ENCODE measurements at places on chromosomes 1 and 21.

- DNase-seq, result no peak
These were observed 177.6 kb downstream of the HHIPL2 start for GRCh38 chr1:222370081-222370912.

DNA sequence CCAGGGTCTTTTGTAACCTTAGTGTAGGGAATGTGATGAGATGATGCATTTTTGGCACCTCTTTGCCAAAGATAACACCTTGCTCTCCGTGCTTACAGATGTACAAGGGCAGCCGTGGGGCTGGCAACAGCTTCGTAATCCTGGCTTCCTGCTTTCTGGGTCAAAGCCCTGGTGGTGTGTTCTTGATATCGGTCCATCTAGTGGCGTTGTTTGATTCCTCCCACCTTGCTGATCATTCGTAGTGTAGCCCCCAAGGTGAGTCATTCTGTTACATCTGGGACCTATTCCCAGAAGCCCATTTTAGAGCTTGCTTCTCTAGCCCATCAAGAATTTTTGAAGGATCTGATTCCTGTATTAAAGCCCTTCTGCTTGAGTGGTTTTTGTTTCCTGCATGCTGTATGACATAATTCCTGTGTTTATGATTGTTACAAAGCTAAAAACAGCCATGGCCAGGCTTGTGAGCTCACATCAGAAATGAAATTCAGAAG lies 7.0 kb upstream of the CCT8 start:
- no peak for DNase-seq

DNA sequence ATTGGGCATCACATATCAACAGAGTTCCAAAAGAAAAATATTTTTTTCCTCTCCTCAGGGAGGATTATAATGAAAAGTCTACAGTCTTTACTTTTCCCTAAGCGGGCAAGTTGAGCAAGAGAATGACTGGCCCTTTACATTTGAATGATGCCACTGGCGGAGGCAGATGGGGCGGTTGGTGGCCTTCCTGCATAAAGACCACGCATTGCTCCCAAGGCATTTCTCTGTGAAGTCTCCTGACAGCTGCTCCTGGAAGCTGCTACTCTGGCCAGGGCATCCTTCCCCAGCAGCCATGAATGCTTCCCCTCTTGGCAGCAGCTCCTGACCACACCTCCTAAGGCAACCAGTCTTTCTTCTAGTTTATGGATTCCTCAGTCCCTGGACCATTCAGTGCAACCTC lies 161.1 kb upstream of the RRP15 start:
- no peak for DNase-seq

DNA sequence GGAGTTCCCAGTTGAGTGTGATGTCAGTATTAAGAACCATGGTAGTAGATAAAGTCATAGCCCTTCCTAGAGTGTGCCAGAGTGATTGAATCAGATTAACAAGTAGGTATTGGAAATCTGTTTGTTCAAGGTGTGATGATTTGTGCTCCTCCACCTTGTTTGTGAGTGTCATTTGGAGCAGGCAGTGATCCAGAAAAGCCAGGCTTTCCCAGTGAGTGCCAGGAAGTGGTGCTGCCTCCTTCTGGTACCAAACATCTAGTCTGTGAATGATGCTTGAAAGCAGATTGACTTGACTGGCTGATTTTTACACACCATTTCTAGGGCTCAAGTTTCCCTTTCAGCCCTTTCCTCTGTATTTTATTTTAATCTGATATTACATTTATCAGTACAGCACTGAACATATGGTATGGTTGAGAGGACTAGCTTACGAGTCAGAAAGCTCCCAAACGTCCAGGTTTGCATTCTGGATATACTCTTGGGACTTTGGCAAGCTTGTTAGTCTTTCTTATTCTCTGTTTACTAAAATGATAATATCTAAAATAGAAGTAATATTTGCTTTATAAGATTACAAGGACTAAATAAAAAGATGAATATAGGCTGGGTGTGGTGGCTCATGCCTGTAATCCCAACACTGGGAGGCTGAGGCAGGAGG lies 100.7 kb downstream of the PATJ start:
- no peak for DNase-seq

GRCh38 chr1:237671262-237671661 lies 219.5 kb downstream of the ZP4 start:
- DNase-seq, result no peak

DNA sequence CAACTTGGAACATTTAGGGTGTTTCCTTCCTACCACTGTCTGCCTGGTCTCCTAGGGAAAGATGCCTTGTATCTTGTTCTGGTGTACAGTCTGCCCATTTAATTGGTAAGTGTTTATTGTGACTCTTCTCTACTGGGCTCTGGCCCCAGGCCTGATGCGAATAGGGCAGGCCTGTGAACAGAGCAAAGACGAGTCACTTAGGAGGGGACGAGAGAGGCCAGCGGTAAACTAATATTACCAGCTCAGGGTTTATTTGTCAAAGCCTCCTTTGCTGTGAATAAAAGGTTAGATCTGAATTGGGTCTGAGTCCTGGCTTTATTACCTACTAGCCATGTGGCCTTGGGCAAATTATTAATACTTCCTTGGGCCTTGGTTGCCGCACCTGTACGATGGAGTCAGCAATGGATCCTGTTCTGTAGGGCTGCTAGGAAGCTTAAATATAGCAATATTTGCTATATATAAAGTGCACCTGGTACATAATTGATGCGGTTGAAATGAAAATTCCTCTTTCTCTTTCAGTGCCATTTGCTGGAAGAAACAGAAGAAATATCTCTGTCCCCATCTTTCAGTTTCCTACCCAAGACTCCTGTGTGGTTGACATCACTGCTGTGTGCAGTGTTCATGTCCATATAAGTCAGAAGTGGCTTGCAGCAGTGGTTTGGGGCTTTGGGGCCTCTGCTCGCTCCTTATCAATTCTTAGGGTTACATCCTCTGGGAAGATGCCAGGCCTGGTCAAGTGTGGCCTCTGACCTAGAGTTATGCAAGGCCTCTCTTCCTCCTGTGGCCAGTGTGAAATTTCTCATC lies 32.4 kb downstream of the MAPKAPK2 start:
- DNase-seq, result no peak

GRCh38 chr1:98030483-98030882 lies 109.6 kb upstream of the DPYD start:
- DNase-seq, result no peak

DNA sequence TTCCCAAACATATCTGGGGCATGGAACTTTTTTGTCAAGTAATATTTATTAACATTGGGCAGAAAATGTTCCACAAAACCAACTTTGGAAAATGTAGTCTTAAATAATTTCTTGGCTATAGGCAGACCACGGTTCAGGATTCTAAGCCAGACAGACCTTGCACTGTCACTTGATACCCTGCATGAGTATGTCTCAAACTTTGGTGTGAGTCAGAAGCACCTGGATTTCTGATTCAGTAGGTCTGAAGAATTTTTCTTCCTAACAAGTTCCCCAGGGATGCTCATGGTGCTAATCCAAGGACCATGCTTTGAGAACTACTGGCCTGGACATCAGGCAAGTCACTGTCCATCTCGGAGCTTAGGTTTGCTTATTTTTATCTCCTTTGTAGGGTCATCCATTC lies 562.0 kb downstream of the PLPP3 start:
- DNase-seq, result no peak

DNA sequence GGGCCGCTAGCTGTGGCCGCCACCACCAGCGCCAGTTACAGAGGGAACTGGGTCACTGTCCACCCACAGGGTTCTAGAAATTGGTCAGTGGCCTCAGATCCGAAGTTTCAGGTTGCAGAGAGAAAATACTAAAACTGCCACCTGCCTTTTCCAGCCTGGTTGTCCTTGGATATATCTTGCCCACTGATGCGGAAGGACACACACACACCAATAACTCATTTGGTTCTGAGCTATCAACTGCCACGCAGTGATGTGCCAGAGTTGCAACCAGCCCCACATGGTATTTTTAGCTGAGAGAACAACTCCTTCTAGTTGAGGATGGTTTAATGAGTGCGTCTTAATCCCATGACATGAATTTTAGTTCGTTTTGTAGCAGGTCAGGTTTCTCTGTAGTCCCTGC lies 68.1 kb downstream of the SH3BGR start:
- DNase-seq, result no peak

DNA sequence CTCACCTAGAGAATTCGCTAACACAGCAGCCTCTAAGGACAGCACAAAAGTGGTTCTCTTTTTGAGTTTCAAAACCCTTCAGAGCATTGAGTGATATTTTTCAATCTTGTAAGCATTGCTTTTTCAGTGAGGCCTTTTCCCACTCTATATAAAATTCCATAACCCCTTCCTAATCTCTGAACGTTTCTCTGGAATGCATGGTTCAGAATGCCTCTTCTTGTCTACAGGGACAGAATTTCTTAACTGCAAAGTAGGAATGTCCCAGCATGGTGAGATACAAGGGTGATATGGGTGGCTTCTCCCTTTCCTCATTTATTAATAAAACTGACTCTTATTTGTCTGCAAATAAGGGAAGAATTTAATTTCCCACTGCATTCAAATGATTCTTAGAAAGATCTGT lies 377.9 kb downstream of the LTN1 start:
- DNase-seq, result no peak

Data from stimulated activated CD8-positive, alpha-beta memory T cell treated with anti-CD3 and anti-CD28 coated beads, Interleukin-7, amount 100 ng/mL, for 1 hour (primary cell).